Esophagus squamous epithelium (tissue), 5 donors: ENCODE measurements at places on chromosomes 6 and 20.

GRCh38 chr6:36136034-36136433 is 5.7 kb downstream of the MAPK13 start:
- DNase-seq = no peak

DNA sequence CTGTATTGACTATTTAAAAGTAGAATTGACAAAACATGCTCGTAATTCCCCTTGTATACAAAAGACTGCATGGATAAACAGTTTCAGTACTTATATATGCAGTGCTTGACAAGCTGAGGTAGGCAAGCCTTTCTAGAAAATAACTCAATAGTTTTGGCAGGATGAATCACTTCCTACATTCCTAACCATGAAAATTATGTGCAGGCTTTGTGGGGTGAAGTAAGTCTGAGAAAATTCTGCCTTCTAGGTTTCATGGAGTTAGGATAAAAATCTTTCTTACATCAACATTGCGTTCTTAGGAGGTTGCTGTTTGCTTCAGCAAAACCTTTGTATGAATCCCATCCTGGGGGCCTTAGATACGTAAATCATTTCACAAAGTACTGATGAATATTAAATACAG is 801.4 kb upstream of the EYS start:
- DNase-seq = no peak

- no peak for DNase-seq
Measured at GRCh38 chr6:115613488-115613887, 447.2 kb downstream of the FRK start.

DNA sequence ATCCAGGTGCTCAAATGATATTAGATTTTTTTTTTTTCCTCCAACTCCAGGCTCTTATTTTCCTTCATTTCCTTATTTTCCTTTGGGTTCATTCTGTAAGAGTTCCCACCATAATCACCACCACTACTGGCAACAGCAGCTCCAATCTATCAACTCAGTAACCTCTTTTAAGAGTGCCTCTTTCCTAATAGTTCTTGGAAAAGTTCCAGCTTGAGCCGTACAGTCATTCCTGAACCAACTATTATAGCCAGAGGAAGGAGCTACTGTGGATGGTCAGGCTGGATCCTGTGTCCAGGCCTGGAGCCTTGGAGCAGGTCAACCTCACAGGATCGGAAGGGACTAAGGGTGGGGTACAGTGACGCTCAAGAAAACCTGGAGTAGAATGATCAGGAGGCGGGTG is 4.2 kb upstream of the ANGPT4 start:
- no peak for DNase-seq

- no peak for DNase-seq
Measured at GRCh38 chr6:80233262-80233661, 126.8 kb downstream of the BCKDHB start.

GRCh38 chr6:132969196-132969595 is 154.8 kb downstream of the RPS12 start:
- DNase-seq = no peak
